ENCODE measurements at places on chromosomes 4 and X. TPM values are rescaled to one million over a fixed set of nuclear protein-coding genes. Genes with fewer than 3 reads are reported as not detected.

Gene ETDA
- total RNA-seq: not detected

Gene ZNF275
- 8.2 TPM for total RNA-seq

Gene DHRSX
- 25.6 TPM for total RNA-seq

Gene ACE2
- total RNA-seq: 0.17 TPM

Gene SLC34A2
- 0.12 TPM for total RNA-seq

Gene SOX3
- 20.4 TPM for total RNA-seq

Gene GPR119
- not detected for total RNA-seq

Gene RIBC1
- 0.62 TPM for total RNA-seq

- no peak overlapping the region for H3K27ac ChIP-seq
- H3K27me3 ChIP-seq: no peaks in the 10 kb centered on the region
- H3K4me3 ChIP-seq: no peak overlapping the region
- DNase-seq: no peak
- H3K36me3 ChIP-seq: no peaks in the 10 kb centered on the region
These were observed 90.2 kb upstream of the UNC5C start for GRCh38 chr4:95638920-95639501.

DNA sequence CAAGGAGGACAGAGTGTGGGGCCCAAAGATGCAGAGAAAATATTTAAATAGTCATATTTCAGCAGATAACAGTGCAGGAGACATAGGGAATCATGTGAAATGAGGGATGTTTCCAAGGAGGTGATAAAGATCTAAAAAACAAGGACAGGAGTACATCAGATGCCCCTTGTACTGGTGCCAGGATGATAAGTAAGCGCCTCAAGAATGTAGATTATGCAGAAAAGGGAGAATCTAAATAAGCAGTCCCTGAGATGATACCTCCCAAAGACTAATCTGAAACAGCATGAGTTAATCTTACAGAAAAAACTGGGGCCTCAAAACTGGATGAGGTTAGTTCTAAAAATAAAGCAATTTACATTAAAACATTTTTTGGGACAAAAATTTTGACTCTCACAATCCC lies 136.1 kb upstream of the WDFY3 start:
- no peaks in the 10 kb centered on the region for H3K27me3 ChIP-seq
- H3K36me3 ChIP-seq: no peaks in the 10 kb centered on the region
- H3K27ac ChIP-seq: no peak overlapping the region

GRCh38 chr4:85644061-85644460 lies 169.1 kb downstream of the ARHGAP24 start:
- H3K4me3 ChIP-seq: no peak overlapping the region
- no peaks in the 10 kb centered on the region for H3K36me3 ChIP-seq
- H3K4me1 ChIP-seq: no peaks in the 10 kb centered on the region
- H3K27ac ChIP-seq: no peak overlapping the region
- H3K27me3 ChIP-seq: no peaks in the 10 kb centered on the region

- no peaks in the 10 kb centered on the region for H3K36me3 ChIP-seq
- no peak for DNase-seq
- H3K4me3 ChIP-seq: no peak overlapping the region
- H3K27me3 ChIP-seq: no peaks in the 10 kb centered on the region
- no peaks in the 10 kb centered on the region for H3K4me1 ChIP-seq
- no peak overlapping the region for H3K27ac ChIP-seq
These were observed 30.1 kb downstream of the HMGB3 start for GRCh38 chrX:151013164-151013743.

- no peak overlapping the region for H3K27ac ChIP-seq
- DNase-seq: no peak
- peaks cover 19% of the 10 kb centered on the region for H3K36me3 ChIP-seq
- no peaks in the 10 kb centered on the region for H3K27me3 ChIP-seq
- H3K4me1 ChIP-seq: no peaks in the 10 kb centered on the region
- no peak overlapping the region for H3K4me3 ChIP-seq
These were observed 19.6 kb downstream of the WDR19 start for GRCh38 chr4:39201963-39202362.

GRCh38 chrX:20519146-20519545 lies 252.4 kb upstream of the RPS6KA3 start:
- no peak for DNase-seq
- H3K4me1 ChIP-seq: no peaks in the 10 kb centered on the region
- no peak overlapping the region for H3K4me3 ChIP-seq
- H3K27ac ChIP-seq: no peak overlapping the region

DNA sequence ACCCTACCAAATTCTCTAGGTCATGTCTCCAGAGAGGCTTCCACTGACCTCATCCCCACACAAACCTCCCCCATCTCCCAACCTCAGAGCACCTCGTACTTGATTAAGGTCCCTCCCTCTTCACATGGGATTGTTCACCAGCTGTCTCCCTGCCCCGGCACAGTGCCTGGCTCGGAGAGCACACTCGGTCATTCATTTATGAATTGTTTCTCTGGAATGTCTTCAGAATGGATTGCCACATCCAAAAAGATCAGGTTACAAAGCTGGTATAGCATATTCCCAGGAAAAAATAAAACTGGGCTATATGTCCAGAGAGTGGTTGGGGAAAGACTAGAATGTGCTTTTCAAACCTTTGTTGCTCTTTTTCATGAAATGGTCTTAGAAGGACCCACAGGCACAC lies 21.6 kb downstream of the JAKMIP1 start:
- DNase-seq: no peak
- H3K4me1 ChIP-seq: no peaks in the 10 kb centered on the region
- H3K4me3 ChIP-seq: no peak overlapping the region
- no peak overlapping the region for H3K27ac ChIP-seq
- H3K27me3 ChIP-seq: no peaks in the 10 kb centered on the region

DNA sequence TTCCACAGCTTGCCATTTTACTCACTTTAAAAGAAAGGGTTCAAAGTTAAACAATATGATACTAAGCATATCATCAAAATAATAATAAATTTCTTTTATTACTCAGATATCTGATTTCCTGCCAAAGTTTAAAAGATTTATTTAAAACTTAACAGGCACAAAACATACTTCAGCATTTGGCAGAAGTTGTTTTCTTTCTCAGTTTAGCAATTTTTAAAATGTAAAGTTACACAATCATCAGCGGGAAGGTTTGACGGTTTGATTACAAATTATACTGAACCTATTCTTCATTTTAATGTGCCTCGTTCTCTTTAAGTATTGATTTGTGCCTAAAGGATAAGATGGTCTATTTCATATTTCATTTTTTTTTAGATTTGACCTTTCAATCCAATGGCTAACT lies 227.2 kb downstream of the APBB2 start:
- H3K4me1 ChIP-seq: peaks cover 7% of the 10 kb centered on the region
- H3K27me3 ChIP-seq: no peaks in the 10 kb centered on the region
- H3K27ac ChIP-seq: no peak overlapping the region
- no peaks in the 10 kb centered on the region for H3K36me3 ChIP-seq

DNA sequence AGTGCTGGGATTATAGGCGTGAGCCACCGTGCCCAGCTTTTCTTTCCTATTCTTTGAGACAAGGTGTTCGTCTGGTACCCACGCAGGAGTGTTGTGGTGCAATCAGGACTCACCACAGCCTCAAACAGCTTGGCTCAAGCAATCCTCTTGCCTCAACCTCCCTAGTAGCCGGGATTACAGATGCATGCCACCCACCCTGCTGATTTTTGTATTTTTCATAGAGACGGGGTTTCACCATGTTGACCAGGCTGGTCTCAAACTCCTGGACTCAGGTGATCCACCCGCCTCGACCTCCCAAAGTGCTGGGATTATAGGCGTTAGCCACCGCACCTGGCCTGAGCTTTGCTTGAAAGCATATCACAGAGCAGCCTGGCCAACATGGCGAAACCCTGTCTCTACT lies 1.5 kb upstream of the CRLF2 start:
- H3K4me3 ChIP-seq: no peak overlapping the region
- no peaks in the 10 kb centered on the region for H3K4me1 ChIP-seq
- H3K27ac ChIP-seq: no peak overlapping the region
- no peaks in the 10 kb centered on the region for H3K27me3 ChIP-seq
- DNase-seq: no peak
- no peaks in the 10 kb centered on the region for H3K36me3 ChIP-seq

DNA sequence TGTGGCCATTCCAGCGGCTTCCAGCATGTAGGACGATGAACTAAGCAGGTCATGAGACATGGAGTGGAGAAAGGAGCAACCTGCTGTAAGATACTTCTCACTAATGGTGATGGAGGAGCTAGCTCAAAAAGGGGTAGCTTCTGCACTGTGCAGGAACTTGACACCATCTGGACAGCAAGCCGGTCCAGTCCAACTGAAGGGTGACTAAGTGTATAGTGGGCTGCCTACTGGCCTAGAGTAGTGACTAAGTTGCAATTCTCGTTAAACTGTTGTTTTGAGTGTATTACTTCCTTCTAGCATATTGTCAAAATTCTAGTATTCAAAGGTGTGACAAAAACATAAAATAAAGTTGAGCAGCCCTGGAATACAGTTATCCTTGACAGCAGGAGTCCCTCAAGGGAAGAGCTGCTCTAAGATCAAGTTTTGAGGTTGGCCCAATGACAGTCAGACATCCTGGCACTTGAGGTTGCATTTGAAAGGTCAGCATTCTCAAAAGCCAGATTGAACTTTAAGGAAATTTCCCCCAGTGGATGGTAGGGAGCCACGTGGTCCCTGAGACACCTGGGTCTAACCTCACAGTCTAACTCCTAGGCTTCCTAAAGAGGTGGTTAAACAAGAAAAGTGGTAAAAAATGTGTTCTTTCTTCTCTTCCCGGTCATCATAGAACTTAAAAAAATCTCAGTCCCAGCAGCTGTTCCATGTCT lies 8.0 kb downstream of the CETN2 start:
- no peak overlapping the region for H3K27ac ChIP-seq
- peaks cover 27% of the 10 kb centered on the region for H3K27me3 ChIP-seq
- no peak for DNase-seq
- H3K4me1 ChIP-seq: no peaks in the 10 kb centered on the region
- H3K36me3 ChIP-seq: no peaks in the 10 kb centered on the region
- no peak overlapping the region for H3K4me3 ChIP-seq

DNA sequence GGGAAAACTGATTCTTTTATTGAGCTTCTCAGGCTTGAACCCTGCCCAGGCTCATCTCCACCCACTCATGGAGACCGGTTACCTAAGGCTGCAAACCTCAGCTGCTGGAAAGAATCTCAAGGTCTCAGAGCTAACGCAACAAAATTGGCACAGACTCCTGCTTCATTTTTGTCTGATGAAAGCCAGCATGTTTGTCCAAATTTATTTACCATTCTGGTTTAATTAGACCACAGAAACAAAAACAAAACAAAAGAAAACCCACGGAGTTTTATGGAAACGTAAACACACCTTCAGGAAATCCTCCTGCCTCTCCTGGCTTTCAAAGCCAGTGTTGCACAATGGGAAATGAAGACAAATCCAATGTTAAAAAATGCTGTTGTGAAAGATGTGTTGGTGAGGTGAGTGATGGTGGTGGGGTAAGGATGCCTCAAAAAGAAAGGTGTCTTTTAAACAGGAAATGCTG lies 56.4 kb upstream of the PDLIM3 start:
- peaks cover 18% of the 10 kb centered on the region for H3K27me3 ChIP-seq
- H3K4me3 ChIP-seq: no peak overlapping the region
- no peak for DNase-seq
- H3K36me3 ChIP-seq: no peaks in the 10 kb centered on the region
- H3K4me1 ChIP-seq: peaks cover 4% of the 10 kb centered on the region
- no peak overlapping the region for H3K27ac ChIP-seq

- no peak for DNase-seq
- no peaks in the 10 kb centered on the region for H3K4me1 ChIP-seq
- no peaks in the 10 kb centered on the region for H3K36me3 ChIP-seq
- no peak overlapping the region for H3K4me3 ChIP-seq
- no peaks in the 10 kb centered on the region for H3K27me3 ChIP-seq
- no peak overlapping the region for H3K27ac ChIP-seq
These were observed 214.2 kb downstream of the RELL1 start for GRCh38 chr4:37471971-37472370.

- no peak for DNase-seq
- H3K36me3 ChIP-seq: no peaks in the 10 kb centered on the region
- no peaks in the 10 kb centered on the region for H3K27me3 ChIP-seq
- no peak overlapping the region for H3K27ac ChIP-seq
These were observed 85.2 kb downstream of the PLAC1 start for GRCh38 chrX:134572816-134573682.

DNA sequence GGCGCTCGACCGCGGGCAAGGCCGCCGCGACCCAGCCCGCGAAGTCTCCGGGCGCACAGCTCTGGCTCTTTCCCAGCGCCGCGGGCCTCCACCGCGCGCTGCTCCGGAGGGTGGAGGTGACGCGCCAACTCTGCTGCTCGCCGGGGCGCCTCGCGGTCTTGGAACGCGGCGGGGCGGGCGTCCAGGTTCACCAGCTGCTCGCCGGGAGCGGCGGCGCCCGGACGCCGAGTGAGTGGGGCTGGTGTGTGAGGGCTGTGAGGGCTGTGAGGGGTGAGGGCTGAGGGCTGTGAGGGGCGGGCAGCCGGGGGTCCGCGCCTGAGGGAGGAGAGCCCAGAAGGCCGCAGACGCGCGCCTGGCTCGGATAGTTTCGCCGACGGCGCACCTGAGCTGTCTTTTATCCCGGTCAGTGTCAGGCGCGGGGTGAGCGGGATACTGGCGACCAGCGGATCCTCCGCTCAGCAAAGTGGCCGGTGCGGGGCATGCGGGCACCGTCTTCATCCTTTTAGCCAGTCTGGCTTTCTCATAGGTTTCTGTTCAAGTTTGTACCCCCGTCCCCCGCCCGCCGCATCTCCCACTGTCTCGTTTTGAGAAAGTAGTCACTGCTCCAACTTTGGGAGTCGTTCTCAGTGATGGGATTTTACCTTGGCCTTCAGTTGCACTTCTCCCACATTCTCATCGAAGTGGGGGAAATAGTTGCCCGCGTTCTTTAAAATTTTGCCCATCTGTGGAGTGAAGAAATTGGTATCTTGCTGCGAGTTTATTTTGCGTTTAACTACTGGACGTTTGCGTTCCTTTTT lies 586 bp downstream of the HERC5 start:
- peaks cover 36% of the 10 kb centered on the region for H3K27me3 ChIP-seq
- no peaks in the 10 kb centered on the region for H3K36me3 ChIP-seq

- H3K36me3 ChIP-seq: no peaks in the 10 kb centered on the region
- no peak for DNase-seq
- no peaks in the 10 kb centered on the region for H3K27me3 ChIP-seq
- no peak overlapping the region for H3K4me3 ChIP-seq
These were observed 132.2 kb downstream of the IDS start for GRCh38 chrX:149372866-149373265.

GRCh38 chrX:17291171-17291900 lies 83.7 kb upstream of the NHS start:
- no peak overlapping the region for H3K4me3 ChIP-seq
- no peaks in the 10 kb centered on the region for H3K27me3 ChIP-seq
- H3K27ac ChIP-seq: no peak overlapping the region
- H3K36me3 ChIP-seq: no peaks in the 10 kb centered on the region
- H3K4me1 ChIP-seq: no peaks in the 10 kb centered on the region
- DNase-seq: no peak

GRCh38 chrX:150155436-150156035 lies 207.6 kb upstream of the MAMLD1 start:
- no peaks in the 10 kb centered on the region for H3K4me1 ChIP-seq
- H3K27ac ChIP-seq: no peak overlapping the region
- DNase-seq: no peak
- no peak overlapping the region for H3K4me3 ChIP-seq
- no peaks in the 10 kb centered on the region for H3K36me3 ChIP-seq

DNA sequence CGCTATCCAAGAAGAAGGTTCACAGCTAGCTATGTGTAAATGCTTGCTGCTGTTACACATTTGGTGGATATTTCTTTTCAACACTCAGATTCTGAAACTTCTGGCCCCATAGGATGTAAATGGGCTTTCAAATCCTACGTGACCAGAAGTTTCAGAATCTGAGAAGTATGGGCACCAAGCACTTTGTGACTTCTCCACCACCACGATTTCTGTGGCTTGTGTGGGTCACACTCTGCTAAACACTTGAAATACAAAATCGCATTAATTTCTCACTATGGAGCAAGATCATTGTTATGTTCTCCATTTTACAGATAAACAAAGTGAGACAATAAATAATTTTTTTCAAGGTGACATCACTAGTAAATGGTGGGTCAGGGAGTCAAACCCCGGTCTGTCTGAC lies 259.4 kb upstream of the JADE1 start:
- H3K4me1 ChIP-seq: no peaks in the 10 kb centered on the region
- no peaks in the 10 kb centered on the region for H3K36me3 ChIP-seq
- no peaks in the 10 kb centered on the region for H3K27me3 ChIP-seq
- H3K4me3 ChIP-seq: no peak overlapping the region

Measured in neural progenitor cell (in vitro differentiated cells).